ENCODE measurements at places on chromosomes 5 and 9.

- no peak for DNase-seq
These were observed 434.4 kb upstream of the ACTBL2 start for GRCh38 chr5:57917004-57917403.

- DNase-seq = no peak
These were observed 447 bp downstream of the CRAT start for GRCh38 chr9:129109952-129110739.

DNA sequence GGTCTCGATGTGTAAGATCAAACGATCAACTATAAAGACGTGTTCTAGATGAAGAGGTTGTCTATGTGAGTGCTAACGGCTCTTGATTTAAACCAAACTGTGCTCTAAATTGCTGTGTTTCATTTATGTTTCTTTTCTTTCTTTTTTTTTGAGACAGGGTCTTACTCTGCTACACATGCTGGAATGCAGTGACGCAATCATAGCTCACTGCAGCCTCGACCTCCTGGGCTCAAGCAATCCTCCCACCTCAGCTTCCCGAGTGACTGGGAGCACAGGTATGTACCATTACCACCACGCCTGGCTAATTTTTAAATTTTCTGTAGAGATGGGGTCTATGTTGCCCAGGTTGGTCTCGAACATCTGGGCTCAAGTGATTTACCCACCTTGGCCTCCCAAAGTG is 24.0 kb upstream of the RNF130 start:
- DNase-seq = peak; percentile 4

- no peak for DNase-seq
These were observed 81.0 kb upstream of the SLC25A51 start for GRCh38 chr9:37984672-37985611.

DNA sequence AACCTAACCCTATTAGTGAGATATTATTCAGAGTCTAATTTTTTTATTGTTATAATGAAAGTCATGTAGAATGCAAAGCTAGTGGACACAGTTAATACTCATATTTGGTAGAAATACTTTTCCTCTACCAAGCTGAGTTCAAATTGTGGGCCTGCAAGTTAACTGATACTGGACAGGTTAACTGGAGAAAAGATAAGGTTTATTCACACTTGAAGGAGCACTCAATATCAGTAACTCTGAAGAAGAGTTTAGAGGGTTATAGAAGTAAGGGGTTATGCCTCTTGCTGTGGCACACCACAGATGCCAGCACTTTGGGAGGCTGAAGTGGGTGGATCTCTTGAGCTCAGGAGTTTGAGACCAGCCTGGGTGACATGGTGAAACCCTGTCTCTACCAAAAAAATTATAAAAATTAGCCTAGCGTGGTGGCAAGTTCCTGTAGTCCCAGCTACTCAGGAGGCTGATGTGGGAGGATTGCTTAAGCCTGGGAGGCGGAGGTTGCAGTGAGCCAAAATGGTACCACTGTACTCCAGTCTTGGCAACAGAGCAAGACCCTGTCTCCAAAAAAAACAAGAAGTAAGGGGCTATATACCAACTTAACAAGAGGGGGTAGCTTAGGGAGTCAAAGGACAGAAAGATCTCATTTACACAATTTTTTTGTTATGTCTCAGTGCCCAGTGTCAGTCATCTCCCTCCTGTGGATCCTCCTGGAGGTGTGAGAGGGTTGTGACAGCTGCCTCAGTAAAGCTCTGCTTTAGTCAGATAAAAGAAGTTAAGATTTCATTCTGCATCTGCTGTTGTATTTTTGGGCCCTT is 121.2 kb upstream of the GRHPR start:
- DNase-seq = no peak

GRCh38 chr9:74220327-74220726 is 276.8 kb upstream of the RORB start:
- no peak for DNase-seq

GRCh38 chr5:133655966-133656365 is 43.6 kb upstream of the FSTL4 start:
- DNase-seq = no peak

DNA sequence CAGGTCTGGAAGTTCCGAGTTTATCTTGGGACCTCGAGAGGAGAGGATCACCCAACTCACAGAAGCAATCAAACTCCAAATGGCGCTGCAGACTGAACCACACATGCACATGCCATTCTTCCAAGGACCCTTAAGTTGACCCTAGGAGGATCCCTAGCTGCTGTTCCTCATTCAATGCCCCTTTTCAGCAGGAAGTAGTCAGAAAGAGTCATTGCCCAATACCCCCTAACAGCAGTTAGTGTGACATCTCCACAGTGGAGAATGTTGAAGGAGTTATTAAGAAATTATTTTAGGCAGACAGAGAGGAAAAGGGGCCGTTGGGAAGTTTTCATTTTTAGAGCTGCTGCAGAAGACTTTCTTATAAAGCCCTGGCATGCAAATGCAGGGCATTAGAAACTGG is 229.9 kb upstream of the DAB2 start:
- no peak for DNase-seq

- no peak for DNase-seq
These were observed 159.5 kb upstream of the CDH10 start for GRCh38 chr5:24804221-24804681.

DNA sequence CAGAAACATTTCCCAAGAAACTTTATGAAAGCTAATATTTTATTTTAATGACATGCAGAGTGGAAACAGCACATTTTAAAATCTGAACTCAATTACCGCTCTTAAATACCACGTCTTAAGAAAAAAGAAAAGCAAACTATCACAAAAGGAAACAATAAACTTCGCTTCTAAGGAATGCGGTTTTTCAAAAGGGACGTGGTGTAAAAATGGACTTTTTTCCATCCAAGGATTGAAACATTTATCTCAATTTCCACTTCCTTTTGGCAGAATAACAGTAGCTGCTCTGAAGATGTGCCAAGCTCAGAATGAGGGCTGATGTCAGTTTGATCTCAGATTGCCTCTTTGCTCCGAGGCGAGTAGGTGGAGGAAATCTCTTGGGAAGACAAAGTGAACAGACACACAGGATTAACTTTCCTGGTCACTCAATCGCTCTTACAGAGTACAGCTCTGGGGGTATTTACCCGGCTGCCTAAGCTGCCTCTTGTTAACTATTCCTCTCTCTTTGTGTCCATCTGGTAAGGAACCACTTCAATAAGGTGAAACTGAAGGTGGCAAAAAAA is 158.5 kb downstream of the TRPM6 start:
- no peak for DNase-seq

DNA sequence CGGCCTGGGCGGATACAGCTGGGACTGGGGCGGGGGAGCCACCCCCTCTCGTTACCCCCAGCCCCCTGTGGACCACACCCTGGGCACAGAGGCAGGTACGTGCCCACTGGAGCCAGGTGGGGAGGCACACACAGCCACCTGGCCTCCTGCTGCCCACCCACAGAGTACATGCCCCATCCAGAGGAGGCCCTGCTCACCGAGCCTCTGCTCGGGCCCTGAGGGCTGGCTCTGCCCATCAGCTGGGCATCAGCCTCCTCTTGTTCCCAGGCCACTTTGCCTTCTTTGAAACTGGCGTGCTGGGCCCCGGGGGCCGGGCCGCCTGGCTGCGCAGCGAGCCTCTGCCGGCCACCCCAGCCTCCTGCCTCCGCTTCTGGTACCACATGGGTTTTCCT is 6.3 kb downstream of the MAMDC4 start:
- DNase-seq = no peak

- no peak for DNase-seq
These were observed 14.9 kb downstream of the ZNF474 start for GRCh38 chr5:122144236-122144635.

Data from activated naive CD8-positive, alpha-beta T cell treated with anti-CD3 and anti-CD28 coated beads, Interleukin-2, amount 10 ng/mL, durations not matched to agents 7 days and 5 days (primary cell).